Inflammatory macrophage (primary cell): ENCODE measurements at places on chromosomes 6 and 20.

- DNase-seq: no peak
These were observed at the start of gene CAP2 for GRCh38 chr6:17392978-17393891. Gene CAP2 (plus strand): TSS chr6:17393595. CDS start chr6:17421556, 27,961 bp downstream.

DNA sequence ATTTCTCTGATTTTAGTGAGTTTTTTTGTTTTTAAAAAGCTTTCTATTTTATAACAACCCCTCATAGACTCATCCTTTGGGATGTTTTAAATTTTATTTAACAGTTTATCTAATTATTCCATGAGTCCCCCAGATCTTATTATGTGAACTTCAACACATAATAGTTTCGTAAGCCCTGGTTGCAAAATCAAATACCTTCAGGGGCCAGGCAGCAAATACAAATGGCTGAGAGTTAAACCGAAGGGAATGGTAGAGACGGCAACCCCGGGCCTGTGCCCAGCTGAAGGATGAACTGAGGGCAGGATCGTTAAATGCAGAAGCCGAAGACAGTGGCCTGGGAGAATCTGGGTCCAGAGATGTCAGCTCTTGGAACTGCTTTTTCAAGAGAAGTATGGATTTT lies 88.4 kb downstream of the RTN4IP1 start:
- no peak for DNase-seq

DNA sequence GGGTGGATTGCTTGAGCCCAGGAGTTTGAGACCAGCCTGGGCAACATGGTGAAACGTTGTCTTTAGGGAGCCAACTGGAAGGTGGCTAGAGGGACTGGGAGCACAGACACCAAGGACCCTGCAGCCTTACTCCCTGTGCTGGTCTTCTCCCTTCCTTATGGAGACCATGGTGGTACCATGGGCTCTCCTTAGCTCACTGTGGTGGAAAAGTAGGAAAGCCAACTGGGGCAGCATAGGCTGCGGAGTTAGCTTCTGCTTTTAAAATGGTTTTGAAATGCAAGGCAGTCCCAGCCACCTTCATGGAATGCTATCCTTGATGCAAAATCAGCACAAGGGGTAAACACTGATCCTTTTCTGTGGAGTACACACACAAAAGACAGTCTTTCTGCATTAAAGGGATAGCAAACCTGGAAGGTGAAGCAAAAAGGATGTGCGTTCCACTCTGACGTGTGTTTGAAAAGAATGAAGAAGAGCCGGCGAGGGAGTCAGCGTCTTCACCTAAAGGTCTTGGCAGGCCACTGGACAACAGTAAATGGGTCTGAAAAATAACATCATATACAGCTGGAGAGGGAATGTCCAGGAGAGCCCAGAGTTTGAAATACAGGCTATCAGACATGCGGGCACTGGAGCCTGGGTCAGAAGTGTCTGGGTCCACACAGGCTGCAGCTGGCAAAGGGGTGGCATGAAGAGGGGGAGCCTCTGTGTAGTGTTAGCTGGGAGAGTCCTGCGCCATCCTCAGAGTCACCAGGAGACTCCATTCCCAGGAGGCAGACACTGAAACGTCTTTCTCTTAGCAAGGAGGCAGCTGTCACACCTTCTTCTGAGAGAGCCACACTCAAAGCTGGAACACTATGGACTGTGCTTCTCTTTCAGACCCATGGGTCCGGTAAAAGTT lies 58.5 kb downstream of the GPR6 start:
- no peak for DNase-seq

- no peak for DNase-seq
These were observed 10.7 kb downstream of the ZBTB24 start for GRCh38 chr6:109472132-109472995.

GRCh38 chr6:109166673-109167072 lies 71.4 kb downstream of the CEP57L1 start:
- no peak for DNase-seq

DNA sequence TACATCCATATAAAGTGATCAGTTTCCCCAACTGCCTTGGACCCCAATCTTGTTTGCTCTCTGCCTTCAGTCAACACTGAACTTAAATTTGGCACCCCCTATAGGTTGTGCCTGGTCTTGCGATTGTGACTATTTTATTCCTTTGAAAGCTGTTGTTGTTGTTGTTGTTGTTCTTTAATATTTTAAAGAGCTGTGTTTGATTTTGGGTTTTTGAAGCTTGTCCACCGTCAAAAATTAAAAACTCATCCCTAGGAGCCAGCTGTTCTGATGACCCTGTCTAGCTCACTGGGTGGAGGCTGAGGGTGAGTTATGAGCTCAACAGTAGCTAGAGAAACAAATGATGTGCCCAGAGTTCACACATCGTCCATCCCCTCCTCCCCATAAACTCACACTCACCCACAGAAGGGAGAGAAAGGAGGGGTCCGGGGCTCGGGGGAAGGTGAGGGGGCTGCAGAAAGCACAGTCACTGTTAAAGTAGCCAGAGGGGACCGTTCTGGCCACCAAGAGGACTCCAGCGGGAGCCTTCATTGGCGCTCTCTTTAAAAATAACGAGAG lies 4.0 kb downstream of the SIM1 start:
- DNase-seq: no peak

DNA sequence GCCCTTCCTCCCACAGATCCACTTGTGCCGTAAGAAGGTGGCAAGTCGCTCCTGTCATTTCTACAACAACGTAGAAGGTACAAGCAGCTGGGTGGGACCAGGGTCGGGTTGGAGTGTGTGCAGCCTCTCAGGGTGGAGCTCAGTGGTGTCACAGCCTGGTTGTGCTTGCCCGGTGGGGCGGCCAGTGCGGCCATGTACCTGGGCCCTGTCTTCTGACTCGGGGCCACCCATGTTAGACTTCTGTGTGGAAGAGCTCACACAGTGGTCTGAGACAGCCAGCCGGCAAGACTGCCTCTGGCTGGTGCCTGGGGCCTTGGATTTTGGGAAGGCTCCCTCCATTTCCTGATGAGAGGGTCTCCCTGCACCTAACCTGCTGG lies 4.7 kb downstream of the RTEL1 start:
- DNase-seq: no peak

- no peak for DNase-seq
These were observed 277.7 kb upstream of the RIMS1 start for GRCh38 chr6:71608646-71609045.

- peak; percentile 75 for DNase-seq
These were observed at the start of gene SYTL3 for GRCh38 chr6:158649289-158650143. Gene SYTL3 (plus strand): TSS chr6:158650054. CDS start chr6:158663269, 13,215 bp downstream.

- DNase-seq: no peak
These were observed 125.8 kb downstream of the VEGFA start for GRCh38 chr6:43895656-43896328.

DNA sequence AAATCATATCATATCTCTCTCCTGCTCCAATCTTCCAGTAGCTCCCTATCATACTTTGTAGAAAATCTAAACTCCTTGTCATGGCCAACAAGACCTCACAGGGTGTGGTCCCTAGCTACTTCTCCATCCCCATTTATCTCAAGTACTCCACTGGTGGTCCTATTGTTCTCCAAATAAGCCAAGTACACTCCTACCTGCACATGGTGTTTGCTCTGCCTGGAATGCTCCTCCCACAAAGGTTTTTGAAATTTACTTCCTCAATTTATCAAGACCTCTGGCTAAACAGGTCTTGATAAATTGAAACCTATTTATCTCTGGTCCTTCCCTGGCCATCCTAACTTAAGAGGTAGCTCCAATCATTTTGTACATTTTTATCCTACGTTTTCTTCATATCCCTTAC lies 12.1 kb downstream of the TMX4 start:
- DNase-seq: no peak

DNA sequence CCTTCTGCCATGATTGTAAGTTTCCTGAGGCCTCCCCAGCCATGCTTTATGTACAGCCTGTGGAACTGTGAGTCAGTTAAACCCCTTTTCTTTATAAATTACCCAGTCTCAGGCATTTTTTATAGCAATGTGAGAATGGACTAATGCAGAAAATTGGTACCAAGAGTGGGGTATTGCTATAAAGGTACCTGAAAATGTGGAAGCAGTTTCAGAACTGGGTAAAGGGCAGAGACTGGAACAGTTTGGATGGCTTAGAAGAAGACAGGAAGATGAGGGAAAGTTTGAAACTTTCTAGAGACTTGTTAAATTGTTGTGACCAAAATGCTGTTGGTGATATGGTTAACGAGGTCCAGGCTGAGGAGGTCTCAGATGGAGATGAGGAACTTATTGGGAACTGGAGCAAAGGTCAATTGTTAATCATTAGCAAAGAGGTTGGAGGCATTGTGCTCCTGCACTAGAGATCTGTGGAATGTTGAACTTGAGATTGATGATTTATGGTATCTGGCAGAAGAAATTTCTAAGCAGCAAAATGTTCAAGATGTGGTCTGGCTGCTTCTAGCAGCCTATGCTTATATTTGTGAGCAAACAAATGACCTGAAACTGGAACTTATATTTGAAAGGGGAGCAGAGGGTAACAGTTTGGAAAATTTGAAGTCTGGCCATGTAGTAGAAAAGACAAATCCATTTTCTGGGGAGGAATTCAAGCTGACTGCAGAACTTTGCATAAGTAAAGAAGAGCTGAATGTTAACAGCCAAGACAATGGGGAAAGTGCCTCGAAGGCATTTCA lies 79.0 kb upstream of the GMDS start:
- DNase-seq: no peak

DNA sequence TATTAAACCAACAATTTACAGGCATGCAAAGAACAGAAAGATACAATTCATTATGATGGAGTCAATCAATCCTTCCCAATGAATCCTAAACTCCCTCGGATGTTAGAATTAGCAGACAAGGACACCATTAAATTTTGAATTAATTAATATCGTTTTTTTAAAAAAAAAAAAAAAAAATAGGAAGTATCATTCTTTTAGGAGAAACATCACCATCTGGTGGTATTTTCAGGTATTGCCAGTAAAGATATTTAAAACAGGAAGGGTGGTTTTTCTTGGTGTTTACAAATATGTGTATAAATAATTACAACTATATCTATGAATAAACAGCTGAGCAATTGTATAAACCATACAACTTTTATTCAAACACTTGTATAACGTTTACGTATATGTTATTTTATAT lies 564.4 kb downstream of the HAO1 start:
- peak; percentile 65 for DNase-seq

GRCh38 chr20:3543901-3544507 lies 73.2 kb downstream of the ATRN start:
- DNase-seq: no peak

DNA sequence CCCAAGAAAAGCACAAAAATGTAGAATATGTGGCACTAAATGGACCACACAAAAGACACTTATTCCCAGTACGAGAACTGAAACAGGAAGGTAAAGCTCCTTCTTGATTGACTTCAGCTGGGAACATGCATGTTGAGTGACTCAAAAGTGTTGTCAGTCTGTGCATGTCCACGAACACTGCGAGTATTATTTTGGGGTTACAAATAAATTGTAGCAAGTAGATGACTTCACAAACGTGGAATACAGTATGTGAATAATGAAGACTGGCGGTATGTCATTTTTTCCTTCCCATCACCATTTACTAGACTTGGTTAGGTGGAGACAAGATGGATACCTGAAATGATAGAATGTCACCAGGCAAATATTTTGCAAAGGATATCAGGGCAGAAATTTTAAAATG lies 45.4 kb downstream of the L3MBTL3 start:
- DNase-seq: no peak

DNA sequence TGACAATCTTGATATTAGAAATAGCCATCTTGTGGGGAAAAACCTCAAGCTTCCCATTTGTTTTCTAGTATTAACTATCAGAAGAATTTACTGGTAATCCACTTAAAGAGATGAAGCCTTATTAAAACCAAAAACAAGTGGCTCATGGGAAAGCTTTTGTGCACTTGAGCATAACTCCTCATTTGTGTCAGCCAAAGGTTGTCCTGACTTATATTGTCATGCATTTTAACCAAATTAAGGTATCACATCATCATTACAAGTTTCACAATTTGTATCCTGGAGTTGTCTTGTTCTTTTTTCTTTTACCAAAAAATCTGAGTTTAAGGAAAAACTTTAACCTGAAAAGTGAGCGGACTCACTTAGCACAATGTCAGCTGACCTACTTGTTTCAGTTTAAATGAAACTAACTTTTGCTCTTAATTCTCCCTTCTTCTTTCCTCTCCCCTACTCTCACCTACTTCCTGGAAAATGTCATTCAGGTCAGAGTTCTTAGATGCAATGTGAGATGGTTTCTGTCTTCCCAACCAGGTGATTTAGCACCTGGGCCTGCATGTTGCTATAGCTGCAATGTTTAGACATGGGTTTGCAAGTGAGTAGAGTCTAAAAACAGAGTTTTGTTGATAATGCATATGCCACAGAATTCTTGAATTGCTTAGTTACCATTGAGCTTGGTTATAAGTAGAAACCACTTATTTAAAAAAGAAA lies 82.8 kb downstream of the TNFAIP3 start:
- no peak for DNase-seq

GRCh38 chr6:55046869-55047422 lies 127.4 kb upstream of the HCRTR2 start:
- no peak for DNase-seq

- no peak for DNase-seq
These were observed 494.3 kb downstream of the EPM2A start for GRCh38 chr6:145241039-145241438.

GRCh38 chr6:142635130-142635529 lies 309.8 kb downstream of the HIVEP2 start:
- no peak for DNase-seq

- DNase-seq: no peak
These were observed 41.8 kb upstream of the APCDD1L start for GRCh38 chr20:58556961-58557360.

DNA sequence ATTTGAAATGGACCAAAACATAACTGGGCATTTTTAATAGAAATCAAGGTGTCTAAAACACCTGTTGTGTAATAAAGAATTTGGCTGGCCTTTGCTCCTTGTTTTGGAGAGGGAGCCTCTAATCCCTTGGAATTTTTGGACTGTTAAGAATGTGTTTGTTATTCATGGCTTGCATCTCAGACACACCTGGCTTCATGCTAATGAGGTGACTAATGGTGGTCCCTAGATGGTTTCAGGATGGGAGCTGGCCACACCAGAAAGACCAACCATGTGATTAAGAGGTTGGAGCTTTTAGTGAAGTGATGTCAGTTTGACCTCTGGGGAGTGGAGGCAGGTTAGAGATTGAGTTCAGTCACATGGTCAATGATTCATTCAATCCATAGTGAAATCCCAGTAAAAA lies 328.4 kb downstream of the DHX35 start:
- DNase-seq: no peak

GRCh38 chr20:46595933-46596332 lies 45.5 kb upstream of the OCSTAMP start:
- no peak for DNase-seq

- DNase-seq: no peak
These were observed 224.4 kb downstream of the TPBG start for GRCh38 chr6:82588020-82588419.
